NCI-H446 treated with DMSO at 0.1 percent for 48 hours (cell line): ENCODE measurements at places on chromosomes 7 and 10.
A peak's percentile ranks its signal among the peaks of the same experiment; 100 is the strongest.

DNA sequence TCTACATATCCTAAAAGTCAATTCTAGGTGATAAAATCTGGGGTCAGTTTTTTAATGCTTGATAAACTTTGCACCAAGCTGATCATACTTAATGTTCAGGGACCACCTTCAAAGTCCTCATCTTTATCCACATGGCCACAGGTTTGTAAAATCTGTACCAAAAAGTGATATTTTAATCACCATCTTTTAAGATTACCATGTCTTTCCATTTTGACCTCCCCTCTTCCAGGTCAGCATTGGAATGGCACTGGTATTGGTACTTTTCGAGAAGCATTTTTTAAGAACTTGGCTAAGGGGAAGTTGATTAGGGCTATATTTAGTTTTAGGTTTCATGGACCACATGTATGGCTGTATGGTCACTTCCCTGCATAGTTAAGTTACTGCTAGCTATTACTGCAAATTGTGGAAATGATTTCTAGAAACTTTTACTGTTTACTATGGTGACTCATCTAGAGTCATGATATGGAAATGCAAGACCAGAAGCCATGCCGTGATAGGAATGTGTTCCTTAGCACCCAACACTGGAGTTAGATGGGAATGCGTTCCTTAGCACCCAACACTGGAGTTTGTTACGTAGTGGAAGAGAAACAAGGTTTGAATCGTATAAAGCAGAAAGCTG lies 50.8 kb upstream of the ABLIM1 start:
- DNase-seq, result no peak

- DNase-seq, result peak; percentile 46
These were observed 236.1 kb downstream of the ELMO1 start for GRCh38 chr7:37212556-37212955.

GRCh38 chr7:18167815-18168214 lies 140.2 kb upstream of the PRPS1L1 start:
- DNase-seq, result no peak

DNA sequence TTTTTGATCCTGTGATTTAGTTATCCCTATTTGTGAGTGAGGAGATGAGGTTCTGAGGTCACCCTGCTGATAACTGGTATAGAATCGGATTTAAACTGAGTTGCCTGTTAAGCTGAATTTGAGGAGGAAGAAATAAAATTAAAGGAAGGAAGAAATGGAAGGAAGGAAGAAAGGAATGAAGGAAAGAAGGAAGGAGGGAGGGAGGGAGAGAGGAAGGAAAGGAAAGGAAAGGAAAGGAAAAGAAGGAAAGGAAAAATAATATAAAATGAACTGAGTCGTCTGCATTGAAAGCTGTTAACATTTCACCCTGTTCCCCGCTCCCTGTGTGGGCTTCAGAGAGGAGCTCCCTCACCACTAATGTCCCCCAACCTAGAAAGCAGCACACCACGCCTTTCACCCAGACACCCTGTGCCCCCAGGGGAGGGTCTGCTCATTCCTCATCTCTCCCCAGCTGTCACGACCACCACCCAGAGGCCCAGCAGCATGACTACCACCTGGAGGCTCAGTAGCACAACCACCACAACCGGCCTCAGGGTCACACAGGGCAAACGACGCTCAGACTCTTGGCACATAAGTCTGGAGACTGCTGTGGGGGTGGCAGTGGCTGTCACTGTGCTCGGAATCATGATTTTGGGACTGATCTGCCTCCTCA lies 16.3 kb downstream of the PILRA start:
- DNase-seq, result no peak

GRCh38 chr10:44044549-44044948 lies 340.3 kb downstream of the CXCL12 start:
- DNase-seq, result no peak

DNA sequence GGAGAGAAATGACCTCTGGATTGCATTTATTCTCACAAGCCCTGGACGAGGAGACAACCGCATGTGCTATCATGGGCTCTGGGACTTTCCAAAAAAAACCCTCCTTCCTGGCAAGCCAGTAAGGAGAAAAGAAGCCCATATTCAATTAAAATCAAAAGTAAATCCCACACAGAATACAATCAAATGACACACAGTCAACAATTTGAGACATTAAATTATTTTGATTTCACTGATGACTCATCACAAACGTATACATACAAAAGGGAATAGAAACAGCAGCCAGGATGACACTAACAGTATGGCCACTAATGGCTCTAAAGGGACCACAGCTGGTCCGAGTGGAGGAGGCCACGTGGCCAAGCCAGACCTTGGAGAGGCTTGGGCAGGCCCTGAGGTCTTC lies 24.9 kb downstream of the LRRC20 start:
- no peak for DNase-seq

DNA sequence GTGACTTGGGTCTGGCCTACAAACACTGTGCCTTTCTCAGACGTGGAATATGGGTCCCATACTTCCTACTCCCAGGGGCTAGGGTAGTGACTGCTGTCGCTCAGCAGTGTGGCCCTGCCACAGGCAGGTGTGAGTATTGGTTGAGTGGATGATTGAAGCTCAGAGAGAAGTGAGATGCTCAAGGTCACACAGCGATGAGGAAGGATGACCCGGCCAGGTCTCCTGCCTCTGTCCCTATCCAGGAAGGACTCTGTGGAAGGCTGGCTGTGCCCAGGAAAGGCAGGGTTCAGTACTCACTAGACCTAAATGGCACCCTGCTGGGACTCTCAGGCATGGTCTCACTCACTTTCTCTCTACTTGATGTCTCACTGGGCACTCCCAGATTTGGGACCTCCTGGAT lies 2.8 kb downstream of the PRF1 start:
- no peak for DNase-seq

DNA sequence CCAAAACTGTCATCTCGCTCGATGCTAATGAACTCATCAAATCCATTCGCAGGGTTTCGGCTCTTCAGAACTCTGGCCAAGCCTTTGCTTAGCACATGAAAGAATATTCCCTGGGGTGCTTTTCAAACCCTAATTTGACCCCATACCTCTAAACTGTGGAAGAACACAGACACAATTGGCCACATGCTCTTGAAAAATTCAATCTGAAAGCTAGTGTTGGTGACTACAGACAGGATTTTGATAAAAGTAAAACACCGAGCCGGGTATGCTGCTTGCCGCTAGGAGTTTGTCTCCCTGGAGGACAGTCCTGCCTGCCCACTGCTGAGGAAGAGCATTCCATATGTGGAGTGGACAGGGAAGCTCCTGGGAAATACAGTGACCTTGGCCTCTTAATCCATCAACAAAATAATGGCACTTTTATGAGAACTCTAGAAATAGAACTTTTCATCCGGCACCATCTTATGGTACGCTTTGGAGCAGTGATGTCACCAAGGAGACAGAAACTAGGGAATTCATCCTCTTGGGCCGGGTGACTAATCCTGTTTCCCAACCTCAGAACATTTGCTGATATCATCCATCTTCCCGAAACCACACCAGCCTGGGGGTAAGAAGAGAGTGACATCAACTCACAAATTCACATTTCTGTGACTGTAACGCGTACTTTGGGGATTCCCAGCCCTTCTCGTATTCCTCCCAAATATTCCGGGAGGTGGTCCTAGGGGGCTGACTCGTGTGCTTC lies 34.2 kb downstream of the MTURN start:
- peak; percentile 46 for DNase-seq

- DNase-seq, result no peak
These were observed 139.9 kb downstream of the SH3PXD2A start for GRCh38 chr10:103715430-103715829.

DNA sequence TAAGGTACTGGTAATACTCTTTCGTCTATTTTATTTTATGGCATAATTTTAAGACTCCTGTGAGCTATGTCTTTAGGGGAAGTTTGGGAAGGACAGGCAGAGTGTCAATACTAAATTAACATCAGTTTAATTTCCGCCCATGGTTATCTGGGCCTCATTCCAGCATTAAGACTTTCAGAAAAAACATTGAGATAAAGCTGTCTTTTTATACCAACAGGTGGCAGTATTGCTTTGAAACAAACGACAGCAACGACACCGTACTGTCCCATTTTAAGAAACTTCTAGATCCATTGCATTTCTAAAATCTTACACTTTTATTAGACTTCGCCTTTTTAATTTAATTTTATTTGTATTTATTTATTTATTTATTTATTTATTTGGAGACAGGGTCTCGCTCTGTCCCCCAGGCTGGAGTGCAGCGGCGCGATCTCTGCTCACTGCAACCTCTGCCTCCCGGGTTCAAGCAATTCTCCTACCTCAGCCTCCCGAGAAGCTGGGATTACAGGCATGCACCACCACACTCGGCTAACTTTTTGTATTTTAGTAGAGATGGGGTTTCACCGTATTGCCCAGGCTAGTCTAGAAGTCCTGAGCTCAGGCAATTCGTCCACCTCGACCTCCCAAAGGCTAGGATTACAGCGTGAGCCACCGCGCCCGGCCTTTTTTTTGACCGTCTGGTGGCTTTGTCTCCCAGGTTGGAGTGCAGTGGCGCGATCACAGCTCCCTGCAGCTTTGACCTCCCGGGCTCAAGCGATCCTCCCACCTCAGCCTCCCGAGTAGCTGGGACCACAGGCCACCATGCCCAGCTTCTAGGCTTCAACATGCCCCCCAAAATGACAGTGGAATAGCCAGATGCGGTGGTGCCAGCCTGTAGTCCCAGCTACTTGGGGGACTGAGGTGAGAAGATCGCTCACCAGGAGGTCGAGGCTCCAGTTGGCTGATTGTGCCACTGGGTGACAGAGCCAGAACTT lies 78.7 kb upstream of the C1GALT1 start:
- DNase-seq, result peak; percentile 57

- no peak for DNase-seq
These were observed 116.1 kb downstream of the CLEC2L start for GRCh38 chr7:139639563-139639962.

GRCh38 chr7:133051066-133051465 lies 30.8 kb downstream of the CHCHD3 start:
- DNase-seq, result peak; percentile 3

- DNase-seq, result no peak
These were observed 89.0 kb upstream of the PRPS1L1 start for GRCh38 chr7:18116661-18117060.

DNA sequence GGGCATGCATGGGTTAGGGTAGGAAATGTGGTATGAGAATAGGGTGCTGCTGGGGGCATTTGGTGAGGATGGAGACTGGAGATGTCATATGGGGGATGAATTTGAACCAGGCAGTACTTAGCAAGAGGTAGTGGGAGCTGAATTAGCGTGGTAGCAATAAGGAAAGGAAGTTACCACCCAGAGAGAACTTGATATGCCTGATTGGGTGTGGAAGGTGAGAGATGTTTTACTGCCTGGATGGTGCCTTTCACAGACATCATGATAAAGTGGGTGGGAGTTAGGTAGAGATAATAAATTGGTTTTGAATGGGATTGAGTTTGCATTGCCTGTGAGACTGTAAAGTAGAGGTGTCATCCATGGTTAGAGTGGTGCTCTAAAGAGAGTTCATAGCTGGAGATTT lies 46.7 kb downstream of the TRIM24 start:
- no peak for DNase-seq

DNA sequence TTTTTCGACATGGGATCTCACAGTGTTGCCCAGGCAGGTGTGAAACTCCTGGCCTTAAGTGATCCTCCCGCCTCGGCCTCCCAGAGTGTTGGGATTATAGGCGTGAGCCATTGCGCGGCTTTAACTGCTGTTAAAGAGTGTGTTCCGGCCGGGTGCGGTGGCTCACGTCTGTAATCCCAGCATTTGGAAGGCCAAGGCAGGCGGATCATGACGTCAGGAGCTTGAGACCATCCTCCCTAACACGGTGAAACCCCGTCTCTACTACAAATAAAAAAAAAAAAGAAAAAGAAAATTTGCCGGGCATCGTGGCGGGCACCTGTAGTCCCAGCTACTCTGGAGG lies 1.1 kb downstream of the RABGEF1 start:
- peak; percentile 0 for DNase-seq

DNA sequence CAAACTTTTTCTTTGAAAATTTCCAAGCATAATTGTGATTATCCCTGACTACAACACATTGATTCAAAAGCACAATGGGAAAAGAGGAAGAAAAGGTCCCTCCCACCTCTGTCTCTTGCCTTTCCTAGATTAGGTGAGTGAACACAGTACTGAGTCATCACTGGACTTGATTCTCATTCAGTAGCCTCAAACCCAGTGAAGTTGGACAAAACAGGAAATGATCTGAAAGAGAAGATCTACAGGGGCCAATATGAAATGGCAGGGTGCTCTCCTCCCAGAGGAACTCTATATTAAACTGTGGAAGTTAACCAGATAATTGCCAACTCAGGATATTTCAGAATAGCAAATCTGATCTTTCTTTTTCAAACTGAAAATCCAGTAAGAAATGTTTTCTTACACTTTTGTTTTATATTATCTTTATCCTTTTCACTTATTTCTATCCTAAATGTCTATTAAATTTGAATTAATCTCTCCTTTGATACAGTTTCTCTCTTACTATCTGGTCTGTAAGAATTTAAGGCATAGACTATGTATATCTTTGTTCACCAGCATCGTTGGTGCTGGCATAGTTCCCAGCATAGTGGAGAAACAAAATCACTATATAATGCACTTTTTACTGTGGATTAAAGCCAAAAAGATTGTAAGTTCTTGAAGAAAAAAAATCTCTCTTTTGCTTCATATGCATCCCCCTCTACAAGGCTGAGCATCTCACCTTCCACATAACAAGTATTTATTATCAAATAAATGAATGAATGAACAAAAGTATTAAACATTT lies 41.4 kb upstream of the IKZF1 start:
- DNase-seq, result no peak

- peak; percentile 67 for DNase-seq
These were observed 3.5 kb downstream of the FOXP2 start for GRCh38 chr7:114418117-114418516.

- no peak for DNase-seq
These were observed 12.1 kb downstream of the AVL9 start for GRCh38 chr7:32507414-32507813.

DNA sequence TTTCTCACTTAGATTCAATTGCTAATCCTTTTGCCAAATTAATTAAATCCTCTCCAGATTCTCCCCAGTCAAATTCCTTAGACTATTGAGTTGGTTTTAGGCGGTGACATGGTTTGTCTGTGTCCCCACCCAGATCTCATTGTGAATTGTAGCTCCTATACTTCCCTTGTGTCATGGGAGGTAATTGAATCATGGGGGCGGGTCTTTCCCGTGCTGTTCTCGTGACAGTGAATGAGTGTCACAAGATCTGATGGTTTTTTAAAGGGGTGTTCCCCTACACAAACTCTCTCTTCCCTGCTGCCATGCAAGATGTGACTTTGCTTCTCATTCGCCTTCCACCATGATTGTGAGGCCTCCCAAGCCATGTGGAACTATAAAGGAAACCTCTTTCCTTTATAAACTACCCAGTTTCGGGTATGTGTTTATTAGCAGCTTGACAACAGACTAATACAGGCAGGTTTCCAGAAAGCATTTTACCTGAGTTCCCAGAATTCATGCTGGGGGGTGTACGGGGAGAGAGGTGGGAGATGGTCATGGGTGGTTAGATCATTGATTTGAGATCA lies 44.7 kb upstream of the GARS1 start:
- DNase-seq, result no peak

GRCh38 chr10:20990604-20991003 lies 93.5 kb upstream of the NEBL start:
- no peak for DNase-seq
